ENCODE measurements at places on chromosomes 5 and 9.

DNA sequence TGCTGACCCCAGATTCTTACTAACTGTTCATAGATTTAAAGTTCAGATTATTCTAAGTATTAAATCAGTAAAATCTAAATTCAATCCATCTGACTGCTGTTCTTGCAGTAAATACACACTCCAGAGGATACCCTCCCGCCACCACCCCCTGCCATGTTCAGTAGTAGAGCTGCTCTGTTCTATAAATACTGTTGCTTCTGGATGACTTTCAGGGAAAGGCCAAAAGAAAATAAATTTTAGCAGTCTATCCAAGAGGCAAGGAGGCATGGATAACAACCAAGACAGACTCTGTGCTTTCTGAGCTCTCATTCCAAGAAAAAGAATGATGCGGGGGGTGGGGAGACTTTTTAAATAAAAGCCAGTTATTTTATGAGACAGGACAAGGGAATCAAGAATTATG lies 115.1 kb downstream of the ADAMTS6 start:
- DNase-seq: no peak

GRCh38 chr5:63164838-63165535 lies 586.4 kb downstream of the LRRC70 start:
- DNase-seq: no peak

- DNase-seq: no peak
Observed at GRCh38 chr5:94731471-94731870, 113.0 kb downstream of the SLF1 start.

DNA sequence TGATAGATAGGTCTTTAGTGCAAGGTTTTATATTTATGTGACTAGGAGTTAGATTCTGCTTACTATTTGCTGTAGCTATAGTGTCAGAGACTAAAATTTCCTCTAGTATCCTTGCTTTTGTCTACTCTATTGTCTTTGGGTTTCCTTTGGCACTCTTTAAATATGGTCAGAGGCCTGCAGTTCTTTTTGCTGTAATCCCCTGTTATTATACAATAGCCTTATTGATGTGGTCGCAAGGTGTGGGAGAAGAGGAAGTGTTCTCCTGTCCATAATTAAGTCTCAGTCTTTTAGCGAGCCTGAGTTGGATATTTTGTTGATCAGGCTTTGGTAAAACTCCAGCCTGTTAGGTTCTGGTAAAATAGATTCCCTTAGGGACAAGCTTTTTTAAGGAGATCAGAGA lies 34.9 kb downstream of the LURAP1L start:
- DNase-seq: no peak

- DNase-seq: no peak
Observed at GRCh38 chr9:79213417-79214125, 358.2 kb upstream of the TLE4 start.

GRCh38 chr5:77492653-77493000 lies 511 bp upstream of the WDR41 start:
- no peak for DNase-seq

DNA sequence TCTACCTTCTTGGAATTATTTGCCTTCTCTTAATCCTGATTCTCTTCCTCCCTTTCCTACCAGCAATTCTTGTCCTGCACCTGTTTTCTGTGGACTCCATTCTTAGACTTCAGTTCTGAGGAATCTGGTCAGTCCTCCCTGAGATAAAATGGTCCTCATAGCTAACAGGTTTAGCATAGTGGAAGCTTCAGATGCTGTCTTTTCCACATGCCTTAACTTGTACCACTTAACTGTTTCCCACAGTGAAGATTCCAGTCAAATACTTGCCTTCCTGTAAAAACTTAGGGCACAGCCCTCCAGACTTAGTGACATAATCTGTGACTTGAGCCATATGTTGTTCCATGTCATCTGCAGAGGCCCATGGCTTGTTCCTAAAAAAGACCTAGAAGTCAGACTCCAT lies 261.3 kb downstream of the CWC27 start:
- DNase-seq: no peak

GRCh38 chr9:38178237-38178636 lies 109.2 kb upstream of the SHB start:
- DNase-seq: no peak

DNA sequence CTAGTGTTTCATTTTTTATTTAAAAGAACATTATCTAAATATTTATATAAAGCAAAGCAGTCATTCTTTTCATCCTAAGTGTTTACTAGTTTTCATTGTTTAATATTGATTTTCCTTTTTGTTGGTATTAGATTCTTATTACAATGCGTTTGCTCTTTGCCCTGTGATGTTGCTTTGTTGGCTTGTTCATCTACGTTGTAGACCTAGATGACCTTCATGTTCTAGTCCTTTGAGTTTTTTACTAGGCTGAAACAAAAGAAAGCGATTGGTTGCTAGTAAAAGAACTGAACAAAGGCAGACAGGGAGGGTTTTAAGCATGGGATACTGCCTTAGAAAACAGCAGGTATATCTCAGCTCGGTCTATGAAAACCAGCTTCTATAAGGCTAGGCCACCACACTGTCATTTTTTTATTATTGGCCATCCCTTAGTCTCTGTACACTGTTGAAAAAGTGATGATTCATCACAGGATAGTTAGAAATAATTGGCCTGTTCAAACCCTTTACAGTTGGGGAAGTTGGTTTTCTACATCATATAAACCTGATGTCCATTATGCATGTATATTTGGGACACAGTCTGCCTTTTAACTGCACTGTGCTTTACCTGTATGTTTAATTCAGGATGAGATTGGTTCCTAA lies 119.0 kb downstream of the ZCCHC7 start:
- no peak for DNase-seq

DNA sequence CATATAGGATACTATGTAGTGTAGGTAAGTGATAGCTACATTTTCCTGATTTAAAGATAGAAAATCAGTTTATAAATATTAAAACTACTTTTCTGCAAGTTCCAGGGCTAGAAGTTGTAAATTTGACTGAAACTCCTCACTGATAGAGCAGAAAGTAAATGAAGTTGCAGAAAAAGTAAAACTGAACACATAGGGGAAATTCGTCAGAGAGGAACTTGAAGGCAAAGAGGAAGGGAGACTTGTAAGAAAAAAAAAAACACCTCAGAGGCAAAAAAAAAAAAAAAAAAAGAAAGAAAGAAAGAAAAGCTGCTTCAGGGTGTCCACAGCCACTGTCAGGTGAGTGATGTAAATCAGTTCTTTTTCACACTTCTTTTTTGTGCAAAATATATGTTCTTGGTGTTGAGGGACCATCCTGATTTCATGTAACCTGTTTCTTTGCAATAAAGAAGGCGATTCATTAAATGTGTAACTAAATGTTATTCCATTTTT lies 336.2 kb upstream of the ZNF462 start:
- DNase-seq: no peak

DNA sequence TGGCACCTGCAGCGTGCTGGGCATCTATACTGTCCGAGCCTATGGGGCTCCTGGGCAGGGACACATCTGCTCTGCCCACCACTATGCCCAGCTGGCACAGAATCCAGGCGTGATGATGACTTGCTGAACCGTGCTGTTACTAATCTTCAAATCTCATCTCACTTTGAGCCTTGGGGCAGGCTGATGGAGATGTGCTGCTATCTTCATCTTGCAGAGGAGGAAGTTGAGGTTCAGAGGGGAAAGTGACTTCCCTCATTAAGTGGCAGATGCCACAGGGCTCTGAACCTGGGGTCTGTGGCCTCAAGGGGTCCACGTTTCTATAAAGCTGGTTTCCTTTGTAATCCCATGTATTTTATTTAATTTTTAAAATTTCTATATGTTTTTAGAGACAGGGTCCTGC lies 4.7 kb downstream of the SLC2A6 start:
- DNase-seq: no peak

DNA sequence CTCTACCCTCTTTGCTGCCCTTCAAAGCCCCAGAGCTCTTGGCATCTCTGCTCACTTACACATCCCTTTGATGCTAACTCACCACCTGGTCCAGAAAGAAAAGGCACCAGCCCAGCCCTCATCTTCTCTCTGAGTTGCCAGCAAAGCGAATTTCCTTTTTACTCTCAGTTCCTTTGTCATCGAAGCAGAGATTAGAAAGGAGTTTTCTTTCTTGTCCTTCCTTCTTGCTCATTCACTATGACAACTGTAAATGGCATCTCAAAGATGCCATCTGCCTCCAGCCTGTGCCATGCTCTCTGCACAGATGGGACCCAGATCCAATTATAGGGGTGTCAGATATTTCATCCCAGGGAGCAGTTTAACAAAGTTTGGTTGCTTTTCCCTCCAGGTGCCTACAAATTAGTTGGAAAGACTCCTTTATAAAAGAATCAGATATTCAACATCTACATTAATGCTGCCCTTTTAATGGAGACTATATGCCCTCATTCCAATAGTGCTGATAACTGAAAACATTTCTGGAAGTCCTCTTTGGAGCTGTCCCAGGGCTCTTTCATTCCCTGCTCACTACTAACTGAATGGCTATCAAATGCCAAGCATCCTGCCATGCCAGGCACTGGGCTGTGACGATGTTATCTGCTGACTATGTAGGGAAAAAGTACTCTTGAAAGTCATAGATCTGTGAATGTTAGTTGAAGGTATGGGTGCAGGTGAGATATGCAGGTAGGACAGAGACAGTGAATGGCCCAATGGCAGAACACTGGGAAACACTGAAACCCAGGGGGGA lies 58.9 kb downstream of the SUSD1 start:
- no peak for DNase-seq

DNA sequence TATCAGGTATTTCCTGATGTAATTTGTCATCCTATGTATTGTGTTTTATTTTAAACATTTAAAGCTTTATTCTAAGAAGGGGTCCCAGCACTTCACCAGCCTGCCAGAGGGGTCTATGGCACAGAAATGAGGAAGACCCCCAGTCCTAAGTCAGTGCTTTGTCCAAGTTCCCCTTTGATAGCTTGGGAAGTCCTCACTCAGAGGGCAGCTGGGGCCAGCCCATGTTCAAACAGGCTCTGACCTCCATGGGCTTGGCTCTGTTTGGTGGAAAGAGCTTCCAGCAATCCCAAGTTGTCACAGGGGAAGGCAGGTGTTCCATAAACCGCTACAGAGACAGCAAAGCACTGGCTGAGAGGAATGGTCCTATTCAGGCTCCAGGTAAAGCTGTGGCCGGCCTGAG lies 26.6 kb upstream of the AKNA start:
- no peak for DNase-seq

DNA sequence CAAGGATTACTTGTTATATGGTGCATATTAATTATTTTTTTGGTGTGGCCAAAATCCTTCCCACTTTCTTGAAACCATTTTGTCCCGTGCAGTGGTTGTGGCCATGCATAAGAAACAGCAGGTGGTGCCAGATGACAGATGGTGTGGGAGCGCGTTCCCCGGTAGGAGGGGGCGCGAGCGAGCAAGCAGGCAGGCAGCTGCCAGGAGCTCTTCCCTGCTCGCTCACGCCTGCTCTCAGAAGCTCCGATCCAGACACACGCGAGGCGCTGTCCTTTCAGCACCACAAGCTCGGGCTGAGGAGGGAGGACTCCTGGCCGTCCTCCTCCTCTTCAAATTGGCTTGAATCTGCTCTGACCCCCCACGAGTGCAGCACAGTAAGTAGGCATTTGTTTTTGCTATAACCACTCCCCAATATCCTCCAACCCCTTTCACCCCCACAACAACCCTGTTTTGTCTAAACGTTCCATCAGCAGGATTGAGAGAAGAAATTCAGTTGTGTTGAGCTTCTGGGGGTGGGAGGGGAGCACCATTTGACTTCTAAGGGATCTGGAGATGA lies at the start of gene NSG2:
Gene NSG2 (plus strand): TSS at position 237 of the 556 bp plus-strand sequence. CDS start 1,050 bp downstream, outside the sequence.
- DNase-seq: no peak

DNA sequence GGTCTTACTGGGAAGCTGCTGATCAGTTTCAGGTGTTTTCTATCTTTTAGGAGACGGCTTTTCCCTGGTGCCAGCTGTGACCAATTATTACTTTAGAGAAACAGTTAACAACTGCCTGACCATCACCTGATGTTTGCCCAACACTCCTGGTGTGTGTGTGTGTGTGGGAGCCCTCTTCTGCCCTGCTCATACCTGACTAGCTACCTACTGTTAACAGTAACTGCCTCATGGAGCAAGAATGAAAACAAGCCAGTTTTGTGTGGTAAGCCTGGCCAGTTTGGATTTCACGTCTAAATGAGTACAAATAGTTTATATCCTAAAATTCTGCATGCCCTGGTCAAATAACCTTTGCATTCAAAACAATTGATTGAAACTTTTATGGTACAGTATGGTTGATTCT lies 46.1 kb upstream of the RIOK2 start:
- no peak for DNase-seq

All from activated T-cell treated with anti-CD3 and anti-CD28 coated beads for 1 hour (primary cell).